CD4-positive, alpha-beta T cell (primary cell): ENCODE measurements at places on chromosomes 4 and X.

DNA sequence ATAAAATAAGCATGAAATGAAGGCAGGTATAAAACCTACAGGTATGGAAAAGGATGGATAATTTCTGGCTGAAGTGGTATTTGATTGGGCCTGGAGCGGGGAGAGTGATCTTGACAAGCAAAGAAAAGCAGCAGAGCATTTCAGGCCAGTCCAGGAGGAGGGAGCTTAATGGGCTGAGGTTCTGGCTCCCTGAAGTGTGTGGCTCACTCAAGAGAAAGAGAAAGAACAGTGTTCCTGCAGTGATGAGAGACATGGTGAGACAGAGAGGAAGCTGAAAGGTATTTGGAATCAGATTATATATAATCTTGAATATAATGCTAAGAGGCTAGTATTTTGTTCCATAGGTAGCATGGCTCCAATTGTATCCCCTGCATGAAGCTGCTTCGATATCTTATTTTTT lies 153.5 kb downstream of the MGST2 start:
- DNase-seq = no peak

- DNase-seq = no peak
Observed at GRCh38 chrX:126448681-126449080, 103.9 kb downstream of the DCAF12L1 start.

DNA sequence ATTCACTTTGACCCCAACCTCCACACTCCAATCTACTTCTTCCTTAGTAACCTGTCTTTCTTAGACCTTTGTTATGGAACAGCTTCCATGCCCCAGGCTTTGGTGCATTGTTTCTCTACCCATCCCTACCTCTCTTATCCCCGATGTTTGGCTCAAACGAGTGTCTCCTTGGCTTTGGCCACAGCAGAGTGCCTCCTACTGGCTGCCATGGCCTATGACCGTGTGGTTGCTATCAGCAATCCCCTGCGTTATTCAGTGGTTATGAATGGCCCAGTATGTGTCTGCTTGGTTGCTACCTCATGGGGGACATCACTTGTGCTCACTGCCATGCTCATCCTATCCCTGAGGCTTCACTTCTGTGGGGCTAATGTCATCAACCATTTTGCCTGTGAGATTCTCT lies 344 bp downstream of the OR13H1 start:
- DNase-seq = no peak

- no peak for DNase-seq
Observed at GRCh38 chrX:5388087-5388486, 840.6 kb downstream of the NLGN4X start.

DNA sequence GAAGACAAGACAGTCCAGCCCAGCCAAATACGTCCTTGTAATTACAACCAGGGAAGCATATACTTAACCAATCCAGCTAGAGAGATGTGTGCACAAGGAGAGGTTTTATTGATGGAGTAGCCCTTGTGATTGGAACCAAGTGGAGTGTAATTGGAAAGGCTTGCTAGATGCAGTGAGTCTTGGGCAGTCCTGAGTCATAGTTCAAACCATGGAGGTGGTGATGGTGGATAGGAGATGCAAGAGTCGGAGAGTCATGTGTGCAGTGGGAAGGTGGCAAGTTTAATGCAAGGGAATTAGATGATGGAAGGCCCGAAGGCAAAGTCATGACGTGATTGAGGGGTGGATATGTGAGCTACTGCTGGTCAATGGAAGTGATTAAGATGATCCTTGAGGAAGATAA lies 63.7 kb downstream of the PHEX start:
- DNase-seq = no peak

DNA sequence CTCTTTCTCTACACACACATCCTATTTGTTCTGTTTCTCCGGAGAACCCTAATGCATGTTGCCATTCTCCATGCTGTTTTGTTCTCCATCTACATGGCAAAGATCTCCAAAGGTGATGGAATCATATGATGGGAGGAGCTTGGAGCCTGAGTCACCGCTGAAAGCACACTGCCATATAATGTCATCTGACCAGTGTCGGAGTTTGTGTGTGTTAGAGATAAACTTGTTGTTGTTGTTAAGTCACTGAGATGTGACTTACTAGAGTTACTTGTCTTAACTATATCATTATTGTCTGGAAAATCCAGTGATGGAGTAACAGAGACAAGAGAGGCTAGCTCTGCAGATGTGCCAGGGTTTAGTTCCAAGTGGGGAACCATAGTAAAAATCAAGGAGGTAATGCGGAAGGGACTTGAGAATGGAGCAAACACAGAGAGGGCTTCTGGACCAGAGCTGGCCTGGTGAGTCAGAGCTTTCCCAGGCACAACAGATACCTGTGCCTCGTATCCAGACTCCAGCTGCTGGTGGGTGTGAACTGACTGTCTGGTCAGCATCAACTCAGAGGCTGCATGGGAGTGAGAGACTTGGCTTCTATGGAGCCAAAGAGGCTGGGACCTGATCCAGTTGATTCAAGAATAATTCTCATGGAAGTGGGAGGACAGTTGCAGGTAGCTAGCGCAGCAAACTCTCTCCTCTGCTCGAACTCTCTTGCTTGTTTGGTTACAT lies 30.6 kb upstream of the CCKAR start:
- no peak for DNase-seq

- DNase-seq = no peak
Observed at GRCh38 chr4:139207247-139207646, 30.2 kb upstream of the ELF2 start.

DNA sequence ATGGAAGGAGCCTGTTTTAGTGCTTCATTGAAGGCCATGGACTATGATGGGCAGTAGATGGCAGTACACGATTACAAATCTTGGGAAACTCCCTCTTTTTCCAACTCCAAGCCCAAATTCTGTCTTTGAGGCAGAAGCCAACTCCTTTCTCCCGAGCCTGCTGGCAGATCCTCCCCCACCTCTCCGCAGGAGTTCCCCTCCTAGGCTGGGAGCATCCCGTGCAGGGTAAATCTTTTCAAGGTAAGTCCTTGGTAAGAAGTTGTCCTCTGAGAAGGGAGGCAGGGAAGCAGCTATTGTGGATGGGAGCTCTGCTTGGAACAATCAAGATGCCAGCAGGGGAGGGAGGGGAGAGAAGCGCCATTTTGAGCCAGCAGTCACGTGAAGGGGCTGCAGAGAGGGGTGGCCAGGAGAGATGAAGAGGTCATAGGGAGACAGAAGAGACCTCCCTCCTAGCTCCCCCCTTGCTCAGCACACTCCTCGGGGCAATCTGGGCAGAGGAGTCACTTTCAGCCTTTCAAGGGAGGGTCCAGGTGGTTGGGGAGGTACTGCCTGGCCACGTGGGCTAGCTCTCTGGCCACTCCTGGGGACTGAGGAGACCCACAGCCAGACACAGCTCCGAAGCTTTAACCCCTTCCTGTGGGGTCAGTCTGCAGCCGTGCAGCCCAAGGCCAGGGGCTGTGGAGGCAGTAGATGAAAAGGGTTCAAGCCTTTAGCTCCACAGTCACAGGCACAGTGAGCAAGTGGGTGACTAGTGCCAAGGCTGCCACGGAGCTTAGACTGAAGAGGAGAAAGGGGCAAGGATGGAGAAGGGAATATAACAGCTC lies 9.6 kb downstream of the CC2D2A start:
- DNase-seq = no peak

DNA sequence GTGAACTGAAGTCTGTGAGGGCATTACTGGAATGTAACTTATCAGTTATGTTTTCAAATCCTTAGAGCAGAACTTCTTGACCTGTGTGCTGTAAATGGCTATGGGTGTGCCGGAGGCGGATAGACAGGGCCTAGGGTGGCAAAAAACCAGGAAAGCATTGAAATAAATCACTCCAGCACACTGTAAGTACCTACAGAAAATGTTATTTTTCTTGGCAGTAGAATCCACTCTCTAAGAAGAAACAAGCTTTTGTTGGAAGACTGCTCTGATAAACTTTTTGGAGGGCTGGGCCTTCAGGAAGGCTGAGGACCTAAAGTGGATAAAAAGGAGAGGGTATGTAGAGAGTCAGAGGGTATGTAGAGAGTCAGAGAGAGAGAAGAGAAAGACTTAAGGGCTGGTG lies 14.9 kb downstream of the CPE start:
- no peak for DNase-seq

DNA sequence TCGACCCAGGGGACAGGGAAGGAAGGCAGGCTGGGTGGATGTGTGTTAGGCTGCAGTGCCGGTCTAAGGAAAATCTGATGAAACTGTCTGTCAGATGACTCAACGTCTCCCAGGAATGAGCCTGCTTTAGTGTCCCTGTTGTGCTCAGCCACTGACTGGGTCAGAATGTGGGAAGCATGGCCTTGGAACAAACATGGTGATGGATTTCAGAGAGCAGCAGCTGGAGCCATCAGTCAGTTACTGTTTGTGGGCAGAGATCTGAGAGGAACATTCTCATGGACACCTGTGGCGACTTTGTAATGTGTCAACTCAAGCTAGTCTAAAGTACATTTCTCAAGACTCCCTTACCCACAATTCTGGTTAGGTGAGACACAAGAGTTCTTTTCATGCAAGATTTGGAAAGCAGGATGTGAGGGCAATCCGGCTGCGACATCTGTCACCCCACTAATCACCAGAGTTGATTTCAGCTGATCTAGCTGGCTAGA lies 63.2 kb downstream of the ANAPC10 start:
- no peak for DNase-seq

DNA sequence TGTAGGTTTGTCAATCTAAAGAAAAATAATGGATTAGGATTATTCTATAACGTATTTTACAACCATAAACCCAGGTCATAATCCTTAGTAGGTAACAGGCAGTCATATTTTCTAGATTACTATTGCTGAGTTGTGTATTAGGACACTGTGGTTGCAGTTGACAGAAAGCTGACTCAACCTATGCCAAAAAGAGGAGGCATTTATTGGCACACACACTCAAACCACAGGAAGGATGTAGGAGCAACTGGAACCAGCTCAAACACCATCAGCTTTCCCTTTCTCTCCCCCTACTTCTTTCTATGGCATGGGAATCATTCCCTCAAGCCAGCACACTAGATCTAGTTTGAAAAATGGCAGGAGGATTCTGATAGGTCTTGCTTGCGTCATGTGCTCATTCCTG lies 136.4 kb upstream of the FAM9C start:
- no peak for DNase-seq

DNA sequence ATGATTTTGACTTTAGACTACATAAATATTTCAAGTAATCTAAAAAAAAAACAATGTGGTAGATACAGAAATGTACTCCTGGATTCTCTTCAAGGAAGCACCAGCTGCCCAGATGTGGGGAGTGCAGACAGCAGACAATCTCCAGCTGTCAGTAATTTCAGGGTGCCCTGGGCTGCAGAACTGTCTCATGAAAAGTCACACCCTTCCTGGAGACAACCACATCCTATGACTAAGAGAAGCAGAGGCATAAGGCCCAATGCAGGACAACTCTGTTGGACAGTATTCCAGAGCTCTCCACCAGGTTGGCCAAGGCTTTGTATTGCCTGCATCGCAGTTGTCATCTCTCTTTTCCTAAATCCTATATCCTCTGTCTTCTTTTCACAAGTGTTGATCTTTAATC lies 34.4 kb upstream of the BLTP1 start:
- DNase-seq = no peak

DNA sequence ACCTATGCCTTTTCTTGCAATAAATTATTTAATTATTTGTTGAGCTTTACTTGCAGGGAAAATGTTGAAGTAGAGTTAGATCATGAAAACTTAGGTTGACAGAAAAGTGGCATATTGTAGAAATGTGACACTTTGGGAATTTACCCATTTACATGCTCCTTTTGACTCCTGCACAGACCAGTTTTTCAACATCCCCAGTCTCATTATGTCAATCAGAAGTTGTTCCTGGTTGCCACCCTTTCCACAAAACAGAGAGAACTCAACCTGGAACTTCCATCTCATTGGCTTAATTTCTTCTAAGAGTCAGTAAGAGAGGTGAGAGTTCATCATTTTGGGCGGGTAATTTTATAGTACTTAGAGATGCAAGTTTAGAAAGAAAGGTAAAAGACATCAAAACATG lies 284.6 kb upstream of the ANKRD50 start:
- DNase-seq = no peak

- DNase-seq = no peak
Observed at GRCh38 chr4:144970597-144970996, 127.4 kb downstream of the ANAPC10 start.

- no peak for DNase-seq
Observed at GRCh38 chrX:104660092-104660491, 94.1 kb downstream of the IL1RAPL2 start.
